Psoas muscle (tissue), 8 donors: ENCODE measurements at places on chromosomes 5 and 9. TPM values are rescaled to one million over a fixed set of nuclear protein-coding genes. Genes with fewer than 3 reads are reported as not detected.

The PCDHGA10 gene
- polyA plus RNA-seq, result 0.39 TPM

DNA sequence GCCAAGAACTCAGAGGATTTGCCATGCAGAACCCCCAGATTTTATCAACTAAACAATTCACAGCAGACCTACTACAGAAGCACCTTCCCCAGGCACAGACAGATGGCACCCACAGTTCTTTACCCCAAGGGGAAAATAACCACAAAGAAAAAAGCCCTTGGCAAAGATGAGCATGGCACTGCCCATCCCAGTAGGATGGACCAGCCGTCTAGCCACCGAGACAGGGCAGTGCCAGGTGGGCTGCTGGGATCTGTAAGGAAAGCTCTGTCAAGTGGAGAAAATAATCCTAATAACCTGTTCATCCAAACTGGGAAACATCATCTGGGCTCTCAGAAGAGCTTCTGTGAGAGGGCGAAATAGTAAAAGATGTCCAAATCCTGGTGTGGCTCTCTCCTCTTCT, 130.0 kb downstream of the COL23A1 start:
- DNase-seq, result no peak

DNA sequence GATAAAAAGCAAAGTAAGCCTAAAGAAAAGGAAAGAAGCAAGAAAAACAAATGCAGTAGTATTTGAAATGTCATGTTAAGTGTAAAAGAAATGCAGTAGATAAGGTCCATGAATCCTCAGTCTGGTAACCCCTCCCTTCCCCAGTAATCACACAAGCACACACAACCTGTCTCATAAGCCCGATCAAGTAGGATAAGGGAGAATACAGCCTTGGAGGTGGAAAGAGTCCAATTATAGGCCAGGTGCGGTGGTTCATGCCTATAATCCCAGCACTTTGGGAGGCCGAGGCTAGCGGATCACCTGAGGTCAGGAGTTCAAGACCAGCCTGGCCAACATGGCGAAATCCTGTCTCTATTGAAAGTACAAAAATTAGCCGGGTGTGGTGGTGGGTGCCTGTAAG, 117.9 kb downstream of the GADD45G start:
- DNase-seq, result no peak

DNA sequence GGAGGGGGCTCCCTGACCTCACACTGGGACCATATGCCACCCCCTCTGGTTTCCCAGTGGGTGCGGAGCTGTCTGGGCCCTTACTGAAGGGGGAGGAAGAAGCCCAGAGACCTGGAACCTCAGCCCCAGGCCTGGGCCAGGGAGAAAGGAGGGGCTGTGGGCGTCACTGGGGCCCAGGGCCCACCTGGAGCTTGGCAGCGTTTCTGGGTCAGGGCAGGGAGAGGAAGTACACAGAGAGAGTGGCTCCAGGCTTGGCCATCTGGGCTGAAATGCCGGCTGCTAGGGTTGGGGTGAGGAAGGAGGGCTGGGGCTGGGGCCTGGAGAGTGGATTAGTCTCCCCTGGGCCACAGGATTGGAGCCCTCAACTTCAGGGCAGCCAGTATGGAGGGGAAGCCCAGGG, 6.4 kb upstream of the DAB2IP start:
- DNase-seq, result no peak

DNA sequence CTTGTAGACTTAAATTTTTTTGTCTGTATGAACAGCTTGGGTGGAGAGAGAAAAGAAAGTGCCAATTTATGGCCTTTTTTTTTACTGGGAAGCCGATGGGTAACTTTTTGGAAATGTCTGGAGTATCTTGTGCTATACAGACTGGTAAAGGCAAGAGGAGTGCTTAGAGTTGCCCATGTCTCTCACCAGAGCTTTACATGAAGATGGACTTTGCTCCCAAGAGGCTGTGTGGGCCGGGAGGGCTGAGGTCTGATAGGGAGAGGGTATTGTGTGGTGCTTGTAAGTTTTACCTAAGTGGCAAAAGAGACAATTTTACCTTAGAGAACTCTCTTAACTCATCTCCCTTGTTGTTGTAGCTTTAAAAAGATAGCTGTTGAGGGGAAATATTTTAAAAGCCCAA, 203.2 kb downstream of the SEMA6A start:
- DNase-seq, result no peak

DNA sequence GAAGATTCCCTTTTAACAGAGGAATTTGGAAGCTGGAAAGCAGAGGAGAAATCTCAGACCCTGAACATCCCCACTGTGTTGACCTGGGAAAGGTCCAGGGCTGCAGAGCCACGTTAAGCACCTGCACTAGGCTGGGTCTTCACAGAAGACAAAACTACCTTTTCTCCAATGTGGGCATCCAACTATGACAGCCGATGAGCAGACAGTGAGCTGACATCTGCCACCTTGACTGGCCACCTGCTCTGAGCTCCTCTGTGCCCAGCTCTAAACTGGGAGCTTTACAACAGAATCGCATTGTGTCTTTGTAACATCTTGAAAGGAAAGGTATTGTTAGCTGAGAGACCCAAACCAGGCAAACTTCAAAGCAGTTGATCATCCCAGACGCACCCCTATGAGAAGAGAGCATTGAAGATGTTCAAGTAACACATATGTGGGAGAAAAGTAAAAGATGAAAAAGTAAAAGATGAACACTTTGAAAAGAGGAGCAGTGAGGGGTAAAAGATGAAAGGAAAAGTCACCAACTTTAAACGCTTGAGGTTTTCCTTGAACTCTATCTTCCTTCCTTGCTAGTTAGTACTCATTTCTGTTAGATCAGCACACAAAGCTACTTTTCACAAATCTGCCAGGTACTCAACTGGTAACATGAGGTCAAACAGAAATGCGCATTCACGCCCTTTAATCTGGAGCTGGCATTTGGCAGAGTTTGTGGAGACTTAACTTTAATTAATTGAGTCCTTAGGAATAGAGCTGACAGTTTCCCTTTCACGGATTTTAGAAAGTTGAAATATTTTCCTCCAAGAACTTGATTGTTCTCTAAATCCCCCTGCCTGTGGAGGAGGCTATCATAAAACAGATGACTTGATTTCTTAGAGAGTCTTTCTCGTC, 53.2 kb upstream of the CTXN3 start:
- DNase-seq, result no peak

GRCh38 chr9:127154003-127154389, 31.6 kb upstream of the ANGPTL2 start:
- DNase-seq, result no peak

DNA sequence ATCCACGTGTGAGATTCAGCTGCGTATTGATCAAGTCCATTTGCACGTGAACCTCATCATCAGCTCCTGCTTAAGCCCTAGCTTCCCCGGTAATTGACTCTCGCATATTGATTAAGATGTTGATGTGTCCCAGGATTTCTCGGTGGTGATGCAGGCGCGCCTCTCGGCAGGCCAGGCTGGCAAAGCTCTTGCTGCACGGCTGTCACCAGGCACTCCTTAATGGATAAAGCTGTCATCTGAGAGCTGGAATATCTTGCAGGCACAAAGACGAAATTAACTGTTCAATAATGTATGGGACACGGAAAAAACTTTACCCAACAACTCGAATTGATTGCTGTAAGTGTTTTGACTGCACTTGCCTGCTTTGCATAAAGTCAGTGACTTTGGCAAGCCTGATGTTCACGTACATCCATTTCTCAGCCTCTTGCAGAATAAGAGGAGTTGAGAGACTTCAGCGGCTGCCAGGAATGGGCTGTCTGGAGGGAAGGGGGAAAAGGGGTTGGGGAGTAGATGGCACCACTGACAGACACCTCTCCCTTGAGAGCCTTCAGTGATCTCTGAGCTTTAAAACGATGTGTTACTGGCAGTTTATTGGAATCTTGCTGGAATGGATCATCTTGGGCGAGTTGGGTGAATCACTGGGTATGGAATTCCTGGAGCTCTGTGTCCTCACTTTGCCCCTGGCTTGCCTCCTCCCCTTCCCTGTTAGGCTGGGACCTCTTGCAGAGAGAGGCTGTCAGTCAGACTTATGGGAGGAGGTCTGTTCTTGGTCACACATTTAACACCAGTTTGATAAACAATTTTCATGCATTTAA, 650.3 kb downstream of the CCDC171 start:
- no peak for DNase-seq

The BARHL1 gene
- polyA plus RNA-seq, result not detected

DNA sequence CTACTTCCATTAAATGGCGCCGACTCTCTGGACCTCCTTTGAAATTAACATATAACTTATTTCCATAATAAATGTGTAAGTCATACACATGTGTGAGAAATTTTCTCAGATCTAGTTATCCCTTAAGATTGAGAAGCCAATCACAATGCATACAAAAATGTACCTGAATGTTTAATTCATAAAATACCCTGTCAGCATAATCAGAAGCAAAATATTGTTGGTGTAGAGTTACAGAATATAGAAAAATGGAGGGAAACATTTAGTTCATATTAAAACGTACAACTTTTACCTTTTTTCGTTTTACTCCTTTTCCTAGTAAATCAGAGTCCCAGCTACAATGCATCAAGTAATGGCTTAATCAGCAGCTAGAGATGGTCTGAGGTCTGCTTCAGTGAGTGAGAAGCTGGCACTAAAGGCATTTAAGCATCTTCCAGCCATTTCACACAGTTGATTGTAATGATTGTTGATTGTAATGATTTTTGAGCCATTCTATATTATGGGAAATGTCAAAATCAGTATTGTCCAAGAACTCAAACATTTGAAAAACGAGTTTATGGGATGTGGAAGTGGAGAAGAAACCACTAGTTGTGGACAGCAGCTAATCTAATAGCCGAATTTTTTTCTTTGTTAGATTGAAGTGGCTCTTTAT, 81.8 kb downstream of the ANXA1 start:
- no peak for DNase-seq

- no peak for DNase-seq
Measured at GRCh38 chr5:80592761-80593160, 22.7 kb upstream of the ANKRD34B start.
